Lung (tissue), 17 donors: ENCODE measurements at places on chromosomes 1 and 21.

DNA sequence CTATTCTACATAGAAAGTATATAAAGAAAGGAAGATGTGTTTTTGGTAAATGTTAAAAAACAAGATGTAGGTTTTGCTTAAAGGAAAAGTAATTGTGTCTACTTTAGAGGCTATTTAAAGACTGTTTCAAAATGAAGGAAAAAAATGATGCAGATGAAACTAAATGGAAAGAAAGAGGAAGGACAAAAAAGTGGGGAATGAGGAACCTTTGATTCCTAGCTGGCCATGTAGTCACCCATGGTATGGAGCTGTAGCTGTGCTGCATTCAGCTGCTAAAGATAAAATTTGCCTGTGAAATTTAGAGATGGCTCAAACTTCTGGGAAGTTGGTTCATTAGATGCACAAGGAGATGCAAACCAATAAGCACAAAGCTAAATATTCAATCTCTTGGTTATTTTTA lies 86.8 kb upstream of the SERBP1 start:
- H3K4me3 ChIP-seq, result no peak overlapping the region
- no peaks in the 10 kb centered on the region for H3K27me3 ChIP-seq
- DNase-seq, result no peak
- H3K27ac ChIP-seq, result no peak overlapping the region
- H3K36me3 ChIP-seq, result no peaks in the 10 kb centered on the region

- no peak overlapping the region for H3K4me3 ChIP-seq
- no peaks in the 10 kb centered on the region for H3K4me1 ChIP-seq
- no peaks in the 10 kb centered on the region for H3K27me3 ChIP-seq
Observed at GRCh38 chr1:236235116-236235515, 46.6 kb downstream of the ERO1B start.

DNA sequence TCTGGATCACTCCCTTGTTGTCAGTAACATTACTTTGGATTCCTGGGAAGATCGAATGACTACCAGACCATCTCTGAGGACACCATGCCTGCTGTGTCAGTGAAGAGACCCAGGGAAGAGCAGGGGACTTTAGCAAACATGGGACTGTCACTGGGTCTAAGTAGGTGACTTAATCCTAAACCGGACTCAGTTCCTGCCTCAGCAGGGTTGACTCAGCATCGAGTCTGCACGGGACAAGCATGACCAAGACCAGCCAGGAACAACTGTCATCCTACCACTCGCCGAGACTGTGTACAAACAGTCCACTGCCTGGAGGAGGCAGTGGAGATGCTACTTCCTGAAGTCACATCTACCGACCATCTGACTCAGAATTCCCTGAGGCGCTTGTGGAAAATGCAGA lies 53.2 kb upstream of the RAB4A start:
- H3K27me3 ChIP-seq, result no peaks in the 10 kb centered on the region
- H3K27ac ChIP-seq, result no peak overlapping the region
- H3K4me3 ChIP-seq, result no peak overlapping the region
- H3K4me1 ChIP-seq, result peaks cover 3% of the 10 kb centered on the region

- no peaks in the 10 kb centered on the region for H3K36me3 ChIP-seq
- H3K4me3 ChIP-seq, result no peak overlapping the region
- no peak for DNase-seq
- H3K4me1 ChIP-seq, result no peaks in the 10 kb centered on the region
- H3K27ac ChIP-seq, result no peak overlapping the region
- no peaks in the 10 kb centered on the region for H3K27me3 ChIP-seq
Observed at GRCh38 chr1:50174101-50174500, 65.4 kb downstream of the ELAVL4 start.

GRCh38 chr1:220294846-220295301 lies 22.6 kb upstream of the RAB3GAP2 start:
- H3K27ac ChIP-seq, result no peak overlapping the region
- no peak overlapping the region for H3K4me3 ChIP-seq
- DNase-seq, result no peak
- no peaks in the 10 kb centered on the region for H3K36me3 ChIP-seq
- no peaks in the 10 kb centered on the region for H3K27me3 ChIP-seq

- H3K36me3 ChIP-seq, result peaks cover 62% of the 10 kb centered on the region
- no peak for DNase-seq
- no peak overlapping the region for H3K27ac ChIP-seq
Observed at GRCh38 chr1:160216301-160216700, 11.1 kb downstream of the PEA15 start.

GRCh38 chr1:96464066-96464465 lies 257.5 kb upstream of the PTBP2 start:
- H3K27me3 ChIP-seq, result no peaks in the 10 kb centered on the region
- DNase-seq, result peak; percentile 72
- H3K4me3 ChIP-seq, result no peak overlapping the region
- H3K4me1 ChIP-seq, result no peaks in the 10 kb centered on the region
- H3K36me3 ChIP-seq, result no peaks in the 10 kb centered on the region
- no peak overlapping the region for H3K27ac ChIP-seq

DNA sequence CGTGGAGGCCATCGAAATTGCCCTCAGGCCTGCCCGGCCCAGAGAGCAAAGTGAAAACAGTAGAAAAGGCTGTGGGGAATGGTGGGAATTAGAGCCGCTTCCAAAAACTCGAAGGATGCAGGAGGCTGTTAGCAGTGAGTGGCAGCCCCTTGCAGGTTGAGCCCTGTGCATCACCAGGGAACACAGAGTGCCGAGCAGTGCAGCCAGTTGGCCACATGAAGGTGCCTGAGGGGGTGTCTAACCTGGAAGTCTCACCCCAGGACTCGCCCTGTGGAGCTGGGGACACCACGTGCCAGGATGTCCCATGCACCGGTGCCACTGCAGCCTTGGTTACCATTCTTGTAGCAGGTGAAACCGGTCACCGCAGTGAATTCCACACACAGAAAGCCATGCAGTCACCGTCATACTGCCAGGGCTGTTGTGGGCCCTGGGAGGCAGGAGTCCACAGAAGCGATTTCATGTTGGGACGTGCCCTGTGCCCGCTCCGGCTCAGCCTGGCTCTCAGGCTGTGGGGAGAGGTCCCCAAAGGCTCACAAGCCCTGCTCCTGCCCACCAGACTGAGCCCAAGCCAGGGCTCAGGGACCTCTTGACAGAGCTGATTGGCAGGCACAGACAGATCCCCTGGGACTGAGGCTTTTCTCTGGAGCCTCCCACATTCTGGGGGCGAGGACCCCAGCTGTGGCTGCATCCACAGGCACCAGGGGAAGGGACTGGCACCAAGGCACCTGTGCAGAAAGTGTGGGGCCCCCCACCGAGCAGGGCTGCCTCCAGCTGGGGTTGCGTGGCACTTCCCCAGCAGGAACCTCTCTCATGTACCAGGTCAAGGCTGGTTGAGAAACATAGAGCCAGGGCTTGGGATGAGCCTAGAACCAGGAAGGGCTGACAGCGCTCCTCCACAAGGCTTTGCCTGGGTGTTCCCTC lies 16.7 kb upstream of the ACTRT2 start:
- no peaks in the 10 kb centered on the region for H3K4me1 ChIP-seq
- no peaks in the 10 kb centered on the region for H3K36me3 ChIP-seq
- no peak overlapping the region for H3K4me3 ChIP-seq

- no peaks in the 10 kb centered on the region for H3K27me3 ChIP-seq
- H3K36me3 ChIP-seq, result no peaks in the 10 kb centered on the region
- DNase-seq, result no peak
- no peak overlapping the region for H3K4me3 ChIP-seq
Observed at GRCh38 chr1:29635501-29636263, 399.4 kb downstream of the PTPRU start.

- no peak overlapping the region for H3K27ac ChIP-seq
- peaks cover 14% of the 10 kb centered on the region for H3K36me3 ChIP-seq
- no peaks in the 10 kb centered on the region for H3K4me1 ChIP-seq
- no peak overlapping the region for H3K4me3 ChIP-seq
- DNase-seq, result no peak
Observed at GRCh38 chr1:100876291-100876690, 18.4 kb downstream of the EXTL2 start.

GRCh38 chr1:74474585-74474984 lies 37.8 kb downstream of the LRRC53 start:
- peaks cover 2% of the 10 kb centered on the region for H3K27me3 ChIP-seq
- DNase-seq, result no peak

DNA sequence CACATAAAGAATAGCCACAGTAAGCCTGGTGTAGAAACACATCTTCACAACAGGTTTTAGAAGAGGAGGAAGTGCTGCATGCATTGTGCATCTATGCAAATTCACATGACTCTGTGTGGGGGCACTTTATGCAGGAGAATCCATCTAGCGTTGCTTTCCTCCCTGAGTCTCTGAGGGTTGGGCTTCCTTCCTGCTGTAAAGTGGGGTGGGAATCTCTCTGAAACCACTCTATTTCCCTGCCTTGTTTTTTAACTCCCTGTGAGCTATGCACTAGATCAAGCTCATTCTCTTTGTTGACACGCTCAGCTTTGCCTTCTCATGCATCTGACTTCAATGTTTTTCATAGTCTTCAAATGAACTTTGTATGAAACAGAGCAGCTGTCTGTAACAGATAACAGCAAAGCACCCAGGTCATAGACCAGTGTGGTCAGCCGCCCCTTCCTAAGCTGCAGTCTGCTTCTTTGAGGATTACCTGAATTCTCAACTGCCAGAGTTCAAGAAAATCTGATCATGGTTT lies 102.7 kb upstream of the DPH5 start:
- no peak overlapping the region for H3K4me3 ChIP-seq
- H3K36me3 ChIP-seq, result no peaks in the 10 kb centered on the region
- H3K27ac ChIP-seq, result peak overlapping the region; percentile 14

GRCh38 chr1:30648408-30649000 lies 74.9 kb downstream of the MATN1 start:
- no peak for DNase-seq
- no peak overlapping the region for H3K27ac ChIP-seq
- no peaks in the 10 kb centered on the region for H3K36me3 ChIP-seq
- no peaks in the 10 kb centered on the region for H3K4me1 ChIP-seq

- H3K27me3 ChIP-seq, result no peaks in the 10 kb centered on the region
- DNase-seq, result peak; percentile 82
- no peaks in the 10 kb centered on the region for H3K36me3 ChIP-seq
- peak within 1 kb of the TSS; percentile 53 for H3K4me3 ChIP-seq
- peak within 1 kb of the TSS; percentile 79 for H3K27ac ChIP-seq
- peaks cover 61% of the 10 kb centered on the region for H3K4me1 ChIP-seq
Observed at GRCh38 chr1:1435106-1435903, at the start of gene VWA1. TSS of gene VWA1 (plus strand) at chr1:1435690. CDS start at chr1:1435749, 59 bp downstream.

DNA sequence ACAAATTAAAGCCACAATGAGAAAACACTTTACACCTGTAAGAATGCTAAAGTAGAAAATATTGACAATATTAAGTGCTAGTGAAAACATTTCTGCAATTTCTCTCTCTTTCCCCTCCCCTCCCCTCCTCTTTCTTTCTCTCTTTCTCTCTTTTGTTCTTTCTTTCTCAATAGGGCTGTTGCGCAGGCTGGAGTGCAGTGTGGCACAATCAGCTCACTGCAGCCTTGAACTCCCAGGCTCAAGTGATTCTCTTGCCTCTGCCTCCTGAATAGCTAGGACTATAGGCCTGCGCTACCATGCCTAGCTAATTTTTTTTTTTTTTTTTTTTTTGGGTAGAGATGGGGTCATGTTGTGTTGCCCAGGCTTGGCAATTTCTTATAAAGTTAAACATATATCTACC lies 5.9 kb upstream of the SHISAL2A start:
- no peaks in the 10 kb centered on the region for H3K36me3 ChIP-seq
- no peak overlapping the region for H3K4me3 ChIP-seq
- H3K27ac ChIP-seq, result no peak overlapping the region
- peaks cover 21% of the 10 kb centered on the region for H3K4me1 ChIP-seq
- no peak for DNase-seq
- H3K27me3 ChIP-seq, result no peaks in the 10 kb centered on the region

- H3K36me3 ChIP-seq, result no peaks in the 10 kb centered on the region
- no peaks in the 10 kb centered on the region for H3K4me1 ChIP-seq
- no peak overlapping the region for H3K27ac ChIP-seq
- no peaks in the 10 kb centered on the region for H3K27me3 ChIP-seq
- H3K4me3 ChIP-seq, result no peak overlapping the region
- DNase-seq, result no peak
Observed at GRCh38 chr21:27759091-27759659, 792.3 kb upstream of the ADAMTS5 start.

DNA sequence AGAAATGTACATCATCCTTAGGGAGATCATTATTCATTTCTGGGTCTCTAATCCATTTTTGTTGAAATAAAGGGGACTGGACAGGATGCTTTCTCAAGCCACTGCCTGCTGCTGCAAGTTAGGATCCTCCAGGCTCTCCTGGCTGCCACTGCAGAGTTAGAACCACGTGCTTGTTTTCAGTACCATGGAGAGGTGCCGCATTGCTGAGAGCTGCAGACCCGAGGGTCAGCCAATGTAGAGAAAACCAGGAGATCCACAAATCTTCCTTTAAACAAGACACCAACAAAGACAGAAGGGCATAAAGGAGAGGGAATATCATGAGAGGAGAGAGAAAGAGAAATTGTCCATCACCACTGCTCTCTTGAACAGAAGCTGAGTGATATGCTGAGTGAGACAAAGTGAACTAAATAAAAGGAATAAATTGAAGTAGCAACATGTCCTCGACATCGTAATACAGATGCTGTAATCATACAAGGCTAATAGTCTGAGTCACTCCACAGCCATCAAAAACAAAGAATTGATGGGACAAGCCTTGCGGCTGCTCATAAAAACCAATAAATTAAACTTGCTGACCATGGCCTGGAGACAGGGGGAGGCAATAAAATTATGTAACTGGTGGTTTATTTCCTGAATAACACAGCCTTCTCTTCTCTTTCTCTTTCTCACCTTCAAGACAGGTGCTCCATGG lies 255.7 kb downstream of the OMA1 start:
- H3K4me1 ChIP-seq, result no peaks in the 10 kb centered on the region
- no peak overlapping the region for H3K27ac ChIP-seq
- H3K27me3 ChIP-seq, result no peaks in the 10 kb centered on the region

DNA sequence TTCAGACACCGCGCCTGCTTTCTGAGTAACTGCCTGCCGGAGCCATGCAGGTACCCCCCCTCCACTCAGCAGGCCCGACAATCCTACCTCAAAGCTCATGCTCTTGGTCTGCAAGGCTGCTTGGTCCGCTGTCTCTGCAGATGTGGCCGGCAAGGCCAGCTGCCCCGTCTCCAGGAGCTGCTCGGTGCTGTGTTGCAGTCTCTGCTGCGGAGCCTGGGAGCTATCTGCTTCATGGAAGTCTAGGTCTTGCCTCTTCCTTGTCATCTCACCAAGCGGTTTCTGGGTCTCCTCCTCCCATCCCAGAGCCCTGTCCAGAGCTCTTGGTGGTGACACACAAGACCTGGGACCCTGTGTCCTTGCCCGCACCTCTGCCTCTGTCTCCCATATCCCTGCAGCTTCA lies 24.0 kb upstream of the GNPAT start:
- no peak for DNase-seq
- no peaks in the 10 kb centered on the region for H3K27me3 ChIP-seq
- no peaks in the 10 kb centered on the region for H3K4me1 ChIP-seq
- no peaks in the 10 kb centered on the region for H3K36me3 ChIP-seq
- no peak overlapping the region for H3K27ac ChIP-seq

- no peak for DNase-seq
- no peaks in the 10 kb centered on the region for H3K27me3 ChIP-seq
- no peaks in the 10 kb centered on the region for H3K4me1 ChIP-seq
- no peak overlapping the region for H3K4me3 ChIP-seq
Observed at GRCh38 chr1:159289060-159289459, 13.1 kb upstream of the FCER1A start.

GRCh38 chr1:205205055-205205454 lies 6.4 kb downstream of the DSTYK start:
- H3K27me3 ChIP-seq, result no peaks in the 10 kb centered on the region
- no peaks in the 10 kb centered on the region for H3K4me1 ChIP-seq
- H3K36me3 ChIP-seq, result no peaks in the 10 kb centered on the region
- DNase-seq, result no peak

- no peak overlapping the region for H3K4me3 ChIP-seq
- no peak overlapping the region for H3K27ac ChIP-seq
- no peak for DNase-seq
- H3K4me1 ChIP-seq, result no peaks in the 10 kb centered on the region
- H3K36me3 ChIP-seq, result peaks cover 63% of the 10 kb centered on the region
- no peaks in the 10 kb centered on the region for H3K27me3 ChIP-seq
Observed at GRCh38 chr21:32316361-32317215, 17.9 kb downstream of the MRAP start.

- no peaks in the 10 kb centered on the region for H3K36me3 ChIP-seq
- H3K27ac ChIP-seq, result peak within 1 kb of the TSS; percentile 84
- no peaks in the 10 kb centered on the region for H3K27me3 ChIP-seq
Observed at GRCh38 chr21:41879190-41879998, at the start of gene PRDM15. TSS of gene PRDM15 (minus strand) at chr21:41879344. CDS start at chr21:41860363, 18,981 bp downstream.
